ENCODE measurements at places on chromosomes 2 and 18.

GRCh38 chr2:229343661-229344060 lies 72.6 kb upstream of the PID1 start:
- no peak for DNase-seq

DNA sequence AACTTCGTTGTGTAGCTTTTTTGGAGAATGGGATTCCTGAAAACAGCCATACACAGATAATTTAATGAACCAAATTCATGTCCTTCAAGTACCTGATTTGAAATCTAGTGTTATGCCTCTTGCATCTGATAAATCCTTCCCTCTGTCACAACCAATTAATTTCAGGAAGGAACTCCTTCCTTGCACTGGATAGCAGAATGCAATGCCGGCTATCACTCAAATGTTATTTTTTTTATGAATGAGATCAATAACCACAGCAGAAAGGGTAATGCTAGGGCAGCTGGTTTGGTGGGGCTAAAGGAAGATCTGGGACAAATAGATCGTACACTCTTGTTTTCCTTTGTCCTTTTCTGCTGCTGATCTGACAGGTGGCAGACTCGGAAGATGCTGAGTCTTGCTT lies 899.5 kb upstream of the GYPC start:
- no peak for DNase-seq

- peak; percentile 78 for DNase-seq
Measured at GRCh38 chr2:231676243-231676642, 32.1 kb upstream of the PTMA start.

- no peak for DNase-seq
Measured at GRCh38 chr18:11956371-11957308, 24.7 kb upstream of the IMPA2 start.

DNA sequence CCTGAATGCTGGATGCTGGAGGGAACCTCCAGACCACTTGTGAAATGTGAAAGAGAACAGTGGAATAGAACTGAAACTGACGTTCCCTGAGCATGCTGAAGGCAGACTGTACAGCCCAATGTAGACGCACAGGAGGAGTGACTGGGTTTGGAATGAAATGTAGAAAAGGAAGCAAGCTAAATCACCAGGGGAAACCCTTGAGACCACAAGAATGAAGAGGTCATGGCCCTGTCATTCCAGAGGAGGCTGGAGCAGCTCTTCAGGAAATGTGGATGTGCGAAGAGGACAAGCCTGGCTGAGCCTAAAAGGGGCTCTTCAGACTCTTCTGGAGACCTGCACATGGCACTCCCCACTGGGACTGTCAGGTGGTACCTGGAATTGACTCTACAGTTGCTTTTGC lies 118.5 kb upstream of the ALPP start:
- no peak for DNase-seq

DNA sequence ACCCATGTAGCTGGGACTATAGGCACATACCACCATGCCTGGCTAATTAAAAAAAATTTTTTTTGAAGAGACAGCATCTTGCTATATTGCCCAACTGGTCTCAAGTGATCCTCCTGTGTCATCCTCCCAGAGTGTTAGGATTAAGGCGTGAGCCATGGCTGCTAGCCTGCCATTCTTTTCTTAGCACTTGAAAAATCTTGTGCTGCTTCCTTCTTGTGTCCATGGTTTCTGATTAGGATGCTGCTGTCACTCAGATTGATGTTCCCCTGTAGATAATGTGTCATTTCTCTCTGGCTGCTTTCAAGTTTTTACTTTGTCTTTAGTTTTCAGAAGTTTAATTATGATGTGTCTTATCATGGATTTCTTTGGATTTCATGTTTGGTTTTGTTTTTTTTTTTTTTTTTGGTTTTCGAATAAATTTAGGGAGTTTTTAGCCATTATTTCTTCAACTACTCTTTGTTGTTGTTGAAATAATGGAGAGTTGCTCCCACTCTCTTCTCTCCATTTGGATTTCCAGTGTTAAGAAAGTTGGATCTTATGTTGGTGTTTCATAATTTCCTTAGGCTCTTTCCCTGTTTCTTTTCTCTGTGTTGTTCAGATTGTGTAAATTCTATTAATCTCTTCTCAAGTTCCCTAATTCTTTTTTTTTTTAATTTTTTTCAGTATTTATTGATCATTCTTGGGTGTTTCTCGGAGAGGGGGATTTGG lies 2.5 kb downstream of the ATP9B start:
- no peak for DNase-seq

DNA sequence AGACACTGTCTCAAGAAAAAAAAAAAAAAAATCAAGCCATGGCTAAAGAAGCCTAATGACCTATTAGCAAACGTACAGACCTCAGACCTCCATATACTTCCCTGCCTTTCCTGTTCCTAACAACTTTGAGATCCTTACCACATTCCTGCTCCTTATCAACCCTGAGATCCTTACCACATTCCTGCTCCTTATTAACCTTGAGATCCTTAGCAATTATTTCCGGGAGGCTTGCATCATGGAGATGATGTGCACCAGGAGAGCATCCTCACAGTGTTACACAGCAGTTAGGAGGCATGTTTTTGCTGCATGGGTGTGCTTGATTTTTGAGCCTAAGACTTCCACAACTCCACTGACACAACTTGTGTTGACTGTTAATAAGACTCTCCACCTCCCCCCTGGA lies 54.6 kb upstream of the RASGRP3 start:
- no peak for DNase-seq

DNA sequence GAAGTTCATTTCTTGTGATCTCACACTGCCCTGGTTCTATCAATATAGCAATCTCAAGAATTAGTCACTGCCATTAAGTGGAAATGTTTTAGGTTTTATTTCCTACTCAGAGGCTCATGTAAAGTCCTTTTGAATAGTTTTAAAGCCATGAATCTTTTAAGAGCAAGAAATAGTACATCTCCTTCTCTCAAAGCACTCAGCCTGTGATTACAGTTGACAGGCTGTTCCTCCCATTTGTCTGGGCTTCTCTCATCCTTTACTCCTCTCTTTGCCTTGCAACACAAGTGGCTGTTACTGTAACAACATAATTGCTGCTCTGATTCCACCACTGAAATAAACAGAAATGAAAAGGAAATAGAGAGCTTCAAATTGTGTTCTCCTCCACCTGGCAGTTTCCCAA lies 18.4 kb downstream of the GRP start:
- no peak for DNase-seq

- DNase-seq: no peak
Measured at GRCh38 chr2:207662203-207662602, 37.0 kb upstream of the METTL21A start.

GRCh38 chr18:13223311-13224143 lies 5.0 kb downstream of the LDLRAD4 start:
- no peak for DNase-seq

GRCh38 chr2:219551441-219552381 lies 7.9 kb downstream of the TMEM198 start:
- no peak for DNase-seq

DNA sequence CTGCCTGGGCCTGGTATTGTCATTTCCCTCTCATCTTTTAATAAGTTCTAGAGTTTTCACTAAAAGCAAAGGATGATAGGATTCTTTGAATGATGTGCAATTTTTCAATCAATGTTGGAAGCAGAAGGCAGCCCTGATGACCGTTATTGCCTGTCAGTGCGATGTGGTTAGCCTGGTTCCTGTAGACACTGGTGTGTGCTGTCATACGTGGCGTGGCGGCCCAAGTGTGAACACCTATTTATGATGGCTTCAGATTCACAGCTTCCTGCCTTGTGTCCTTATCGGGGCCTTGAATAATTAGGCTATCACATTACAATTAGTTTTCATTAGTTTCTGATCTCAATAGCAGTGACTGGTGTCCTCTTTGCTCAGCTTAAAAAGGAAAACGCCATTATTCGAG lies 218.5 kb downstream of the TPGS2 start:
- DNase-seq: no peak

GRCh38 chr2:129187343-129187742 lies 792.1 kb upstream of the RAB6C start:
- DNase-seq: no peak

DNA sequence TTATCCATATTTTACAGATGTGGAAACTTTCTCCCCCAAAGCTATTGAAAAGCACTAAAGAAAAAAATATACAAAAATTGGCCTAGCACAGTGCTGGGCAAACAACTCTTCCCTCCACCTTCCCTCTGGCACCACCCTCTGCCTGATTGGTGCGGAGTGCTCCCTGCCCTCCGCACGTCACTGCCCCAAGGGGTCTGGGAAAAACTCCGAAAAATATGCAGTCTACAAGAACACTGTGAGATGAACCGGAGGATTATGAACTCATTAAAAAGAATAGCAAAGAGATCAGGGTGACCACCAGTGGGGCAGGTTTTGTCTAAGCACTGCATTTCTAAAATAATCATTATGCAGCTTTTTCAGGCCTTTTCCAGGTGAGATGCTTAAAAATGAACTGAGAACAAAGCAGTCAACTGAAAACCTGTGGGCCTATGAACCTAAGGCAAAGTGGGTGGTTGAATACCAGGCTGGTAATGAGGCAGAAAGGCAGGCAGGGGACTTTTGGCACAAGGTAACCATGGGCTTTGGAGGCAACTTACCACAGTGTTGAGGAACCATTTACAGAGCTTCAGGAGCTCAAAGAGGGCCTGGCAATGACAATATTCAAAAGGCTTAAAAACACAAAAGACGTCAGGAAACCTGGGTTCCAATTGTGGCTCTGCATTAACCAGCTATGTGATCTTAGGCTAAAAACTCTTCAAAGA lies 57.5 kb downstream of the AAK1 start:
- no peak for DNase-seq

- no peak for DNase-seq
Measured at GRCh38 chr18:69968039-69968438, 20.4 kb upstream of the CD226 start.

DNA sequence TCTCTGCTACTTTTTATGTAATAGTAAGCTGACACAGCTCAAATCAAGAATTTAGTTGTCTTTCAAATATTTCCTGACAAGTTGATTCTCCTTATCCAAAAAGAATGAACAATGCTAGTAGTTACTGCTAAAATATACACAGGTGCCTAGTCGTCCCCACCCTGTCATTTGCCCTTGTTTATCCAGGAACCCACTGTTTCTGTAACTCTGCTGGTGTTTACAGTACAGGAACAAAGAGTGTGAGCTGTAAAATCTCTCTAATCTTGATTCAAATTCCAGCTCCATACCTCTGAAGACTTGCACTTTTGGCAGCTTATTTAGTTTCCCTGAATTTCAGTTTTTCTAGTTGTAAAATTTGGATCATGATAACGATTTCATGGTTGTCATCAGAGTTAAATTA lies 21.1 kb upstream of the SCYGR2 start:
- DNase-seq: no peak

GRCh38 chr2:17272652-17273525 lies 245.4 kb downstream of the RAD51AP2 start:
- no peak for DNase-seq

GRCh38 chr2:105325389-105325963 lies 4.1 kb downstream of the TGFBRAP1 start:
- DNase-seq: no peak

DNA sequence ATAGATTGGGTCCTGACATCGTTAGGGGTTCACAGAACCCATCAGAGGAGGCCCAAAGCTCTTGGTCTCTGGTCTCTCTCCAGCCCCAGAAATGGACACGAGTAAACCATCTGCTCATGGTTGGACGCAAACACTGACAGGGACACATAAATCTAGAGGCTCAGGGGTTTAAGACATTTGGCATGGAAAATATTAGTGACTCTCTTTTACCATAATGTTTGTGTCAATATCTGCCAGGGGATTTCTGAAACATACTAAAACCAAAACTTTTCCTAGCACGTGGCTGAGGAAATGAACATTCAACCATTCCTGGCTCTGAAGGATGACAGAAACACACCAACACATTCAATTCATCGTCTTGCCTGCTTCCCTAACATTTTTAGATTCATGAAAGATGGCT lies 226.2 kb downstream of the SP3 start:
- no peak for DNase-seq

DNA sequence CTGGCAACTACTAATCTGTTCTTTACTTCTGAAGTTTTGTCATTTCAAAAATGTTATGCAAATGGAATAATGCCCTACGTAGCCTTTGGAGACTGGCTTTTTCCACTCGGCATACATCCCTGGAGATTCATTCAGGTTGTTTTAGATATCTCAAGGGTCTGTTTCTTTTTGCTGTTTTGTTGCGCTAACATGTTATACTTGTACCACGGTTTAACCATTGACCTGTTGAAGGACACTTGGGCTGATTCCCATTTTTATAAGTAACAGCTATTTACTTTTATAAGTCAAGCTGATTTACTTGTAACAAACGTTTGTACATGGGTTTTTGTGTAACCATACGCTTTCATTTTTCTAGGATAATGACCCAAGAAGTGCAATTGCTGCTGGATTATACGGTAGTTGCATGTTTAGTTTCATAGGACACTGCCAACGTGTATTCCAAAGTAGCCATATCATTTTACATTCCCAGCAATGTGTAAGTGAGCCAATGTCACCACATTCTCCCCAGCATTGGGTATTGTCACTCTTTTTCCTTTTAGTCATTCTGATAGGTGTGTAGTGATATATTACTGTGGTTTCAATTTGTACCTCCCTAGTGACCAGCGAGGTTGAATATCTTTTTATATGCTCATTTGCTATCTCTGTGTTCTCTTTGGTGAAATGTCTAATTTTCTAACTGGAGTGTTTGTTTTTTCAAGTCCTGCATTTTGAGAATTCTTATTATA lies 36.5 kb upstream of the STAT4 start:
- no peak for DNase-seq

- no peak for DNase-seq
Measured at GRCh38 chr2:143282684-143283083, 153.5 kb downstream of the ARHGAP15 start.

DNA sequence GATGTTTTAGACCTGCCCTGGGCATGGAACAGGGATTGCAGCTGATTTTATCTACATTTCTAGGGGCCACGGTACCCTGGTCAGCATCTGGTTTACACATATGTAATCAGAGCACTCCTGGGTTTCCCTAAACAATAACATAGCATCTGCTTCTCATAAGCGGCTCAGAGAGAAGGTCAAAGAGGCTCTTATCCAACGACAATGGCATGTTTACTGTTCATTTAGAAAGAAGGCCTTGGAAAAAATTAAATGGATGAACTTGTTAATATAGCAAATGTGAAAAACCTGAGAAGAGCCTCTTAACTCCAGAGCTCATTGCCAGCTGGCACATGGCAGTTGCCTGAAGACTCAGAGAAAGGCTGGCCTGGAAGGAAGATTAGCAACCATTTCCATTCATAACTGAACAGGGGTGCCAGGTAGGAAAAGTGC lies 202.8 kb upstream of the THUMPD2 start:
- DNase-seq: no peak

- no peak for DNase-seq
Measured at GRCh38 chr18:79681484-79682387, 2.1 kb downstream of the CTDP1 start.

GRCh38 chr18:79402209-79402576 lies 6.5 kb downstream of the NFATC1 start:
- DNase-seq: no peak

DNA sequence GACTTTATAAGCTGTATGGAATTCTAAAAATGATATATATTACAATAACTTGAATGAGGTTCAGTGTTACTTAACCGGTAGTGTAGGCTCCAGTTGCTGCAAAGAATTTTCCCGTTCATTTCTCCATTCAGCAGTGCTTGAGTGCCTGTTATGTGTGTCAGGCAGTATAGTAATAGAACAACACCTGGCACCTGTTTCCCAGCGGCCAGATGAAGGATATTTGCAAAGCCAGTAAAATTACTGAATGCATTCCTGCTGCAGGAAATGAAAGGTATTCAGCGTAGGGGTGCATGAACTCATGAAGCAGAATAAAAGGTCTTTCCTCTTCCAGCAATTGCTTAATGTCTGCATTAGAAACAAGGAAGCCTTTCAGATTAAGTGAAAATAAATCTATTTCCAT lies 18.8 kb downstream of the YPEL5 start:
- no peak for DNase-seq

All from NCI-H1694 (cell line).